ENCODE measurements at places on chromosomes 4 and X. TPM values are rescaled to one million over a fixed set of nuclear protein-coding genes. Genes with fewer than 3 reads are reported as not detected.

GRCh38 chr4:23476515-23477090 lies 413.2 kb downstream of the PPARGC1A start:
- H3K4me3 ChIP-seq: no peak overlapping the region
- no peaks in the 10 kb centered on the region for H3K36me3 ChIP-seq
- no peak for DNase-seq
- no peak overlapping the region for H3K27ac ChIP-seq
- no peaks in the 10 kb centered on the region for H3K27me3 ChIP-seq

- H3K27ac ChIP-seq: no peak overlapping the region
- no peaks in the 10 kb centered on the region for H3K4me1 ChIP-seq
- H3K4me3 ChIP-seq: no peak overlapping the region
- H3K27me3 ChIP-seq: no peaks in the 10 kb centered on the region
- no peaks in the 10 kb centered on the region for H3K36me3 ChIP-seq
Measured at GRCh38 chr4:162015090-162015489, 148.7 kb downstream of the FSTL5 start.

- H3K4me3 ChIP-seq: no peak overlapping the region
- no peaks in the 10 kb centered on the region for H3K4me1 ChIP-seq
- no peak for DNase-seq
- H3K27me3 ChIP-seq: no peaks in the 10 kb centered on the region
- H3K36me3 ChIP-seq: no peaks in the 10 kb centered on the region
Measured at GRCh38 chrX:67346667-67347066, 197.2 kb upstream of the AR start.

- H3K4me1 ChIP-seq: 0 out of 2 replicates have a peak, but pooled peaks cover 4% of the 10 kb centered on the region
- peak; percentile 75 for DNase-seq
- H3K27me3 ChIP-seq: no peaks in the 10 kb centered on the region
- H3K36me3 ChIP-seq: no peaks in the 10 kb centered on the region
Measured at GRCh38 chrX:1323315-1323714, 13.3 kb upstream of the IL3RA start.

DNA sequence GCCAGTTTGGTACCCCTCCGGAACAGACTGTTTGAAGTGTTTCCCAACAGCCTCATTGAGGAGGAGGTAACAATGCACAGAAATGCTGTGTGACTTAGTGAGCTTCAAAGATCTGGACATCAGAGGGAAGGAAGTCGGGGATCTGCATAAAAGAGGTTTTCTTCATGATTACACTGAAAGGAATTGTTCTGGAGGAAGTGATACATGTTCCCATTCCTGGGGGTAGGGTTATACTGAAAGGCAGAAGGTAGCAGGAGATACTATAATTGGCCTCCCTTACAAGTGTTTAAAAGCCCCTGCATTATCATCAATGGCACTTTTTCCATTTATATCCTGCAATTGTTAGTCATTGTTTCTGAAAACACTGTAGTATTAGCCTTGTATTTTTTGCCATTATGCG lies 94.0 kb upstream of the DKK2 start:
- peaks cover 2% of the 10 kb centered on the region for H3K4me1 ChIP-seq
- no peaks in the 10 kb centered on the region for H3K27me3 ChIP-seq
- no peak overlapping the region for H3K27ac ChIP-seq
- no peak overlapping the region for H3K4me3 ChIP-seq
- H3K36me3 ChIP-seq: no peaks in the 10 kb centered on the region

DNA sequence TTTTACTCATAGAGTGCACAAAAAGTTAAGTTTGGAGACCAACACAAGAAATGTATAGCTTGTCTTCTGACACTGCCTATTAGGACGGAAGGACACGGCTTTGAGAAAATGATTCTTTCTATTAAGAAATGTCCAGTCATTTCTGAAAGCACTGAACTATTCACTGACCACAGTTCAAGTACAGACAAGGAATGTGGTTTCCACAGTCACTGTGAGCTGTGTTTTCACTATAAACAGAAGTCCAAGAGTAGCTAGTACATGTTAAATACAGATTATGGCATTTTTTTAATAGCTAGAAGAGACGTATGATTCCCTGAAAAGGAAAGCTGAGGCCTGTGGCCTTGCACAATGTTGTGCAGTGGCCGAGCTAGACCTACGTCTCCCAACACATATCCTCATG lies 115.1 kb upstream of the GPM6A start:
- H3K27me3 ChIP-seq: no peaks in the 10 kb centered on the region
- H3K27ac ChIP-seq: no peak overlapping the region
- DNase-seq: no peak
- H3K4me3 ChIP-seq: no peak overlapping the region

NKX3-2 gene
- total RNA-seq: 0.13 TPM

TEX13D gene
- 0.07 TPM for total RNA-seq

POF1B gene
- total RNA-seq: not detected

GIMD1 gene
- total RNA-seq: not detected

HSFX4 gene
- total RNA-seq: not detected

POLN gene
- total RNA-seq: 1.5 TPM

SERPINA7 gene
- total RNA-seq: not detected
